Stimulated activated CD4-positive, alpha-beta T cell treated with anti-CD3 and anti-CD28 coated beads, Interleukin-1b, Interleukin-23, amount 100 ng/mL, for 24 hours (primary cell): ENCODE measurements at places on chromosomes 5 and 9.

DNA sequence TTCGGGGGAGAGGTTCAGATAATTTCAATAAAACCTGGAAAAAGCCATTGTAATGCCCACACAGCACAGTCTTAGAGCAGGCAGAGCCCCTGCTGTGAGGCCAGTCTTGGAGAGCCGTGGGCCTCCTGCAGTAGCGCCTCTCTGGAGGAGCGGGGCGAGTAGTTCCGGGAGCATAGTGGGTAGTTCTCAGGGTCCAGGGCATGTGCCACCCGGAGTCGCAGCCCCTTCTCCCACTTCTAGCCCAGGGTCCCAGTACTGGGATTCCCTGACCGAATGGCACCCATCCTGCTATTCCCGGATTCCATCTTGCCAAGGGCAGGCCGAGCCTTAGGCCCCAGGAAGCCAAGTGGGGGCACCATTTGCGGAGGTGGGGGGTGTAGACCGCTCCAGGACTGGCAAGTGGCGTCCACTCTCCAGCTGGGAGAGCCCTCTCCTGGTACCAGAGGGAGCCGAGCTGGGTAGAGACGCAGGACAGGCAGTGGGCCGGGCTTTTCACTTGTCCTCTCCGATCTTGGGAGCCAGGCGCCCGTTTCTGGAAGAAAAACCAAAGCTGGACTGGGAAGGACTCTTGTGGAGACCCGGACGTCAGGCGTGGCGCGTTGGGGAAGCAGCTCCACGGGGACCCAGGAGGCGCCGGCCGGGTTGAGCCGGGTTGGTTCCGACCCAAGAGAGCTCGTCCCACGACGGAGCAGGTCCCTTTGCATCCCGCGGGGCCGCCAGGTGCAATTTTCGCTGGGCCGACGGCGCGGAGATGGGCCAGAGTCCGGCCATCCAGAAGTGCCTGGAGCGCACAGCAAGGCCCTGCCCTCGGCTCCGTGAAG, 12.1 kb downstream of the PROP1 start:
- DNase-seq: no peak

DNA sequence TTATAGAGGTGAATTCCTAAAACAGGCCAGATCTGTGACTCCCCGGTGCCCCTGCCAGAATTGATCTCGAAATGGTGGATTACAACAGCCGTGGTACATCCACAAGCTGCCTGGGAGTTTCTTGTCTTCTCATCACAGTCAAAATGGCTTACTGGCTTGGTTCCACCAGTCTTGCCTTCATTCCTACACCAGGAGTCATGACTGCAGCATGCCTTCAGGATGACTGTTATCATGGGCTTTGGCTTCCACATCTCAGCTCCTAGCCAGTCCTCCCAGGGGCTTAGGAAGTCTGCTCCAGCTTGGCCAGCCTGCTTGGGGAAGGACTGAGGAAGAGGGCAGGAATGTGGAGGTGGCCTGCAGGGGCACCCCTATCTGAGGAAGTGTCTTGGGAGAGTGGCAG, 132.9 kb upstream of the NR3C1 start:
- DNase-seq: no peak

GRCh38 chr9:77375956-77376532, 198.7 kb downstream of the VPS13A start:
- DNase-seq: no peak

DNA sequence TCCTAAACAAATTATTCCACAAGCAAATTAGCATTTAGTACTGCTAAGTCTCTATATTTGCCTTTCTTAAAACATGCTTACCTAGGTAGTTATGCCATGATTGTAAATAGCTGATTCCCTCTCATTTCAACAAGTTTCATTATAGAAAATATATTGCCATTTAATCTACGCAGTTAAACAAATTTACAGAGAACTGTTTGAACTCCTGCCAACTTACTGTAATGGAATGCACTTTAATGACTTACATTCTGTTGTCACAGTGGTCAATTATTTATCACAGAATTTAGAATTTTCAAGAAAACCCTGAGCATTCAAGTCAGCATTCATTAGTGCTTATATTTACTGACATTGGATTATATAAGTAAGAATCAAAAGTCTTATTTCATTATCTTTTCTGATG, 19.6 kb downstream of the SLC38A9 start:
- DNase-seq: no peak

DNA sequence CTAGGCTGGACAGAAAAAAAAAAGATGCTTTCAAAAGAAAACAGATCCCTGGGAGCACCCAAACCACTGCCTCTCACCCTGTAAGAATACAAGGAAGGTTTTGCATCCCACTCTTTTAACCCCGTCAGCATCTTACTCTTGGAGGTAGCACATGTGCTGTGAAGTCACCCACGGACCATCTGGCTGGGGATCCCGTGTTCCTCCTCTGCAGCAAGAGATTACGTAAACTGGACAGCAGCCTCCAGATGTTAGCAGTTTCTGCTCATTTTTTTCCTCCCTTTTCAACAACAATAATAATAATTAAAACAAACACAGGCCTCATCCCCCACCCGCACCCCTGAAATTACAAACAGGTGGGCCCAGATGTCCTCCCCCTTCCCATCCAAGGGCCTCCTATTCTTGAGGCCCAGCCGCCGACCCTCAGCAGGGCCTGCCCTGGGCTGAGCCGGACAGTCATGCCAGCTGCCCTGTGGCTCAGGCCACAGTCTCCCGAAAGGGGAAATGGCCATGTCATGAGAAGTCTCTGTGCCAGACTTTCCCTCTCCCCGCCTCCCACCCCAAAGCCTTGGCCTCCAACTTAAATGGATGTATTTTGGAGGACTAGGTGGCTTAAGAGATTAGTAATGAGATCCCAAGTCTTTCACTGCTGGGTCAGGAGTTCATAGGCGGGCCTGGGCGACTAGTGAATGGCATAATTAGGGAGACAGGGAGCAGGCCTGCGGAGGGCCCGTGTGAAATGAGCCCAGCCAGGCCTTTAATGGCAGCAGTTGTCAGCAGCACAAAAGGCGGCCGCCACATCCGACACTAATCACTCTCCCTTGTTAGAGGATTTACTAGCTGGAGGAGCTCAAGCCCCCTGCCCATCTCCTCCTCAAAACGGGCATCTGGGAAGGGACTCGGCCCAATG, 165.1 kb downstream of the PAPPA start:
- DNase-seq: no peak

GRCh38 chr9:115396071-115396529, 278.1 kb upstream of the TNC start:
- DNase-seq: no peak

DNA sequence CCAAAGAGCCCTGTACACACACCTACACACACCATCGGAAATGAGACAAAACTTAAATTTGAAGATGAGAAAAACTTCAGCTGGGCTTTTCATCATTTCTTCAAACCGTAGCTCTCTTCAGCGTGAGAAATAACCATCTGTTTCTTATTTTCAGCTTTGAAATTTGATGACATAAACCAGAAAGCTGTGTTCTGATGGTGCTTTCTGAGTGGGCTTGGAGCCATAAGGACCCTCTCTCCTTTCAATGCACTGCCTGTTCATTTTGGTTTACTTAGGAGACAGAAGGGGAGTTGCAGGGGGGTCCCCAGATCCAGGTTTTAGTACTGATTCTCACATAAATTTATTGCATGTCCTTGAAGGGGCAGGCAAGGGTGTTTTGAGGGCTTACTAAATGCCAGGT, 9.5 kb downstream of the FBXO10 start:
- DNase-seq: no peak

GRCh38 chr5:115558388-115558956, 13.9 kb upstream of the FEM1C start:
- DNase-seq: no peak

DNA sequence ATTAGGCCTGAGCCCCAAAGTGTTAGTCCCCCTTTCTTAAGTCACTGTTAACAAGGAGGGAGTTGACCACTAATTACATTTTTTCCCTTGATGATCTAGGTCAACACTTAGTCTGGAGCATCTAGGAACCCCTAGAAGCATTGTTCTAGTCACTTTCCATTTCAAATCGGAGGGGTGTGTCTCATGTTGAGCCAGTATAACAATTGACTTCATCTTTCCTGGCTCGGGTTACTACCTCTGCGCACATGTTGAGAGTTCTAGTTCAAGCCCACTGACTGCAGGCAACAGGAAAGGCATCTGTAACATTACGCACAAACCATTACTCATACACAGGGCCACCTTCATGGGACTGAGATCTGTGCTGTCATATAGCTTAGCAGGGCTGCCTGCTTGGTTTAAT, 164.9 kb downstream of the NTRK2 start:
- no peak for DNase-seq

- no peak for DNase-seq
These were observed 734 bp downstream of the KIF27 start for GRCh38 chr9:83920469-83920926.

DNA sequence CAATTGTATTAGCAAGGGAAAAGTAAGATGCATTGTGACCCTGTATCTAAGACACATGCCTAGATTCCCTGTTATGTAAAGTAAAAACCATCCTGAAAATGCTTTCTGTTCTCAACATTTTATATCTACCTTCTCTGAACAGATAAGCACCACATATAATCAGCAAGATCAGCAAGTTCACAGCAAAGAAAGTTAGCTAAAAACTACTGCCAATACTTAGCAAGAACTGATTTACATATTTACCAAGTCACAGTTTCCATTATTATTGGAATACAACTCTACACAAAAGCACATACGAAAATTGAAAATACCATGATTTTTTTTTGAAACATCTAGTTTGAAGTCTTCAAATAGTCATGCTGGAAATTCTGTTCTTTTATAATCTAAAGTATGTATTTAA, 1118.1 kb downstream of the TAF11L14 start:
- DNase-seq: no peak

DNA sequence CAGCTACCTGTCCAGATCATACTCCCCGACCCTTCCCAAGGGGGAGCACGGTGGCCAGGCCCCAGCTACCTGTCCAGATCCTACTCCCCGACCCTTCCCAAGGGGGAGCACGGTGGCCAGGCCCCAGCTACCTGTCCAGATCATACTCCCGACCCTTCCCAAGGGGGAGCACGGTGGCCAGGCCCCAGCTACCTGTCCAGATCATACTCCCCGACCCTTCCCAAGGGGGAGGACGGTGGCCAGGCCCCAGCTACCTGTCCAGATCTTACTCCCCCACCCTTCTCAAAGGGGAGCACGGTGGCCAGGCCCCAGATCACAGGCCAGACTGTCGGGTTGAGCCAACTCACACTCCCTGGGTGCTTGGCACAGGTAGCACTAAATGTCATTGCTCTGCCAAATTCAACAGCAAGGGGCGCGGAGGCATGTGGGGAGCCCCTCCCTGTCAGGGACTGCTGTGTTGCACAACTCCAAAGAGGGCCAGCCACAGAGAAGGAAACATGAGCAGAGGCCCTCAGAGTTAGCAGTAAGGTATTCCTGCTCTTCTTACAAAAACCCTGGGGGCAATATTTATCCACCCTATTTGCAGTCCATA, 136.9 kb downstream of the OLFM1 start:
- no peak for DNase-seq

GRCh38 chr9:129454467-129455067, 166.3 kb downstream of the C9orf50 start:
- DNase-seq: no peak

DNA sequence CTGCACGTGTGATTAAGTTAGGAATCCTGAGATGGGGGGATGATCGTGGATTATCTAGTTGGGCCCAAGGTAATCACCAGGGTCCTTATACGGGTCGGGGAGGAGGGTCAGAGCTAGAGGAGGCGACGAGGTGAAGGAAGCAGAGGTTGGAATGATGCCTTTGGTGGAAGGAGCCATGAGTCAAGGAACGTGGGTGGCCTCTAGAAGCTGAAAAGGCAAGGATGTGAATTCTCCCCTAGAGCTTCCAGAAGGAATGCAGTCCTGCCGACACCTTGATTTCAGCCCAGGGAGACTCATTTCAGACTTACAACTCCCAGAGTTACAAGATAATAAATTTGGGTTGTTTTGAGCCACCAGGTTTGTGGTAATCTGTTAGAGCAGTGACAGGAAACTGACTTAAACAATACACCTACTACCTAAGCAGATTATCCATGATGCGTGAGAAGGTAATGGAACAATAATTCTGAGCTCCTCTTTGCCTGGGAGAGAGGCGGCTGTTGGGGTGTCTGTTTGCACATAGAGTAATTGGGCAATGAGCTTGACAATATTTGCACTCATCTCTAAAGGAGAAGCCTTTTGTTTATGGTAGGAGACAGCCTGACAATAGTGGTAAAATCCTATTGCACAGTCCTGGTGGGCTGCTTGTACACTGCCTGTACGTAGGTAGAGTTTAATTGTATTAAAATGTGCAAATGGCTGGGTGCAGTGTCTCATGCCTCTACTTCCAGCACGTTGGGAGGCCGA, 129.3 kb upstream of the IER5L start:
- DNase-seq: no peak

DNA sequence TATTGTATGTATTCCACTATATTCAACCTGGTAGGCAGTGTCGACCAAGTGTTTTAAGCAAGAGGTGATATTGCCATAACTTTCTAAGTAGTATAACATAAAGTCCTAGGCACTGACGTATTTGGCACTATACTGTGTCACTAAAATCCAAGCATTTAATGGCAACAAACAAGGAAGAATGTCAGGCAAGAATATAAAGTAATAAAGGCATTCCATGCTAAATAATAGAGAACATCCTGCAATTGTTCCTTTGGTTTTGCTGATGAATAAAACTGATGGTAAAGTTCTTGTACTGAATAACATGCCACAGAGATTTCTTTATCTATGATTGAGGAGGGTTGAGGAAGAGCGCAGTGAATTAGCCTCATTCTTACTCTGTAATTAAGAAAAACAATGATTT, 256.9 kb downstream of the HINT1 start:
- DNase-seq: no peak

DNA sequence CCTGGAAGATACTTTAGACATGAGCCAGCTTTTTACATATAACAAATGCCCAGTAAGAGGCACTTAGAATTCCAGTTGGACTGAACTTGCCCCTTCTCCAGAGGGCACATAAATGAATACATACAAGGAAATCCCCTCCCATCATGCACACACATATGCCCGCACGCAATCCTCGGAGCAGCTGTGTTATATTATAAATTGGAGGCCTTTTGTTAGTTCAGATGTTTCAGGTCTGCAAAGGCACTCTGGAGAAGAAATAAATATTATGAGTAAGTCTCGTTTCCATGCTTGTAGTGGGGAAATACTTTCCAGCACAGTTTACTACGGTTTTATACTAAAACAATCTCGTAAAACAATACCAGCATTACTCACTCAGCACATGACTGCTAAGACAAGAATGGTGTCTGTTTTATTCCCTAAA, 17.6 kb upstream of the MUSK start:
- DNase-seq: no peak

DNA sequence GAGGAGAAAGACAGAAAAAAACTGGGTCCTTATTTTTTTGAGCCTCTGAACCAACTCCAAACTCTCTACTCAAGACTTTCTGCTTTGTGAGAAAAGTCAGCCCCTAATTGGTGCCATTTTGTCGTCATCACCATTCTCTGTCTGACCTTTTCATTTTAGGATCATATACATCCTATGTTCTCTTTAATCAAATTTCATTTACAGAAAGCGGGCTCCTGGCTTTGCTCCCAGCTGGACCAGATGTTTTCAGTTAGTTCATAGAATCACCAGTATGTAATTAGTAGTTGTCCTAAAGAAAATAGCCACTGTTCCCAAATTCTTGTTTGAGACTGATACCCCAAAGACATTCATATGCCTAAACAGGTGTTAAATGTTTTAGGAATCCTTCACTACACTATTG, 28.6 kb upstream of the SLCO4C1 start:
- no peak for DNase-seq

GRCh38 chr9:92781899-92782298, 17.3 kb upstream of the BICD2 start:
- DNase-seq: no peak

- DNase-seq: no peak
These were observed 6.4 kb upstream of the TOR4A start for GRCh38 chr9:137270929-137271695.

- DNase-seq: no peak
These were observed 83.1 kb upstream of the GLRA1 start for GRCh38 chr5:152007653-152008335.
